CD4-positive, alpha-beta T cell treated with Interferon alpha-2 for 1 hour (primary cell): ENCODE measurements at places on chromosomes 6 and 20.

DNA sequence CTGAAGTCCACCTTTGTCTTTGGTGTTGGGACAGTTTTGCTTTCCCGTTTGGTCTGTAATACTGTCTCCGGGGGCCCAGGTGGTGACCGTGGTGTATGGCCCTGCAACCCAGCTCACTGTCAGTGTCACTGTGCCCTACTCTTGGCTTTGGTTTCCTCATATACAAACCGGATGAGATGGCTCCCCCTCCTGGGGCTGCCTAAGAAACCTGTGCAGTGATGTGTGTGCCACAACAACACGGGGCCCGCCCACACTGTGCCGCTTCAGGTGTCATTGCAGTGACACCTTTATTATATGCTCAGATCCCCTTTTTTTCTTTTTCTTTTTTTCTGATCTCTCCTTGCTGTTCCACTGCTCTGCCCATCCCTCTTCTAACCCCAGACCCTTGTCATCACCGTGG, 73.9 kb downstream of the RAMACL start:
- DNase-seq, result peak; percentile 47

DNA sequence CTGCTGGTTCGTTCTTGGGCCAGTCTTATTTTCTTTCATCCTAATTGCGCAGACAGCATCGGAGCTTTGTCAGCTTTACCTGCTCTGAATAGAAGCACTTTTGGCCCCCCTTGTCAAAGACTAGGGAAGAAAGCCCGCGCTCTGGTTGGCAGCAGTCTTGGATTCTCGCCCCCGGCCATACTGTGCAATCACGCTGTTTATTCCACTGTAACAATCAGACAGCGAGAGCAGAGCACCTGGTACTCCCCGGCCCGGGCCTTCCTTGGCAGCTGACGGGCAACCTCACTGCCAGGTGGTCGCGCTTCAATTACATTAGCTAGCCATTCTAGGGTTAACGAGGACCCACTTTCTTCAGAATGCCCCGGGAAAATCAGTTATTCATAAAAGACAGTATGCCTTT, 72.6 kb downstream of the INSM1 start:
- no peak for DNase-seq

- no peak for DNase-seq
These were observed 730.4 kb downstream of the KIF16B start for GRCh38 chr20:15842872-15843271.

- no peak for DNase-seq
These were observed 388.0 kb downstream of the GJA1 start for GRCh38 chr6:121823437-121823851.

DNA sequence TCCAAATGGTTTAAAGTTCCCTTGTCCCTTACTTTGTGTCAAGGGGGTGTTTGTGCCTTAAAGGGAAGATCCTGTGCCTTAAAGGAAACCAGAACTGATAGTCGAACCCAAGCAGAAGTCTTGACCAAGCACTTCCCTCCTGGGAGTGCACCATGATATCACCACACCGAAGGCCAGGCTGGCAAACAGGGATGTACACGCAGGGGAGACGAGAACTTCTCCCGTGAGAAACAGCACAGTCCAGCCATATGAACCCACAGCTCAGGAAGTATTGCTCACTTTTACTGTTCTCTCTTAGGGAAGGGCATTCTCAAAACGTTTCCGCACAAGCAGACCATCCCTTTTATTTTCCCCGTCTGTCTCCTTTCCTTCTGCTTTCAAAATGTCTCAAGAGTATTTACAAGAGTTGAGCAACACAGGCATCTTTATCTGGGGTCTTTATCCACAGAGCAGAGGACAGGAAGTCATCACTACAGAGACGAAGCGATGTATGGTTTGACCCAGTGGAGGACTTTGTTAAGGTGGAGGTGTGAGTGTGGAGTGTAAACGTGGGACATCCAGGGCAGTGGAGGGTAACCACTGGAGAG, 12.8 kb upstream of the SERPINB1 start:
- DNase-seq, result no peak

- no peak for DNase-seq
These were observed 117.2 kb downstream of the FOXO3 start for GRCh38 chr6:108677894-108678293.

DNA sequence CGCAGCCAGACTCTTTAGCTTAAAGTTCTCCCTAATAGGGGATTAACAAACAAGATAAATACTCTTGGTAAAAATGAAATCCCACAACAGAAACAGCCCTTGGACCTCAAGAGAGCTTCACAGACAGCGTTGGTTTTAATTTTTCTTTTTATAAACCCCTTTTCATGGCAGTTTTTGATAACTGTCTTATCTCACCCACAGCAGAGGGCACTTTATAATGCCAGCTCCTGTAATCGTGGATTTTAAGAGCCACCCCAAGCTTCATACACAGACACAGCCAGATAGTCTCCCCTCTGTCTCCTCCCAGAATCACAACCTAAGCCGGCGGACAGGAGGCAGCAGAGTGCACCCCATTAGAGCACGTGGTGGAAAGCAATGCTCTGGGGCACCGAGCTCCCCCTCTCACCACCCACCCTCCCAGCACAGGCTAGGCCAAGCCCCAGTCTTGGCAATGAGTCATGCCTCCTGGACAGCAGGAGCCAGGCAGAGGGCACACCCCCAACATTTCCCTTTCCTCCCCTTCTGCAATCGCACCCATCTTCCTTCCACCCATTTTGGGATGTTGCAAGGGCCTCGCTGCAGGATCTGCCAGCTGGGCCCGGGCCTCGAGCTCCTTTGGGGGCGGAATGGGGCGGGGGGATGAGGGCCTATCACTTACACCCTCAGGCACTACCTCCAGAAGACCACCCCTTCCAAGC, 2.4 kb downstream of the JAG1 start:
- peak; percentile 22 for DNase-seq

GRCh38 chr6:72248621-72249020, 362.3 kb downstream of the RIMS1 start:
- no peak for DNase-seq

DNA sequence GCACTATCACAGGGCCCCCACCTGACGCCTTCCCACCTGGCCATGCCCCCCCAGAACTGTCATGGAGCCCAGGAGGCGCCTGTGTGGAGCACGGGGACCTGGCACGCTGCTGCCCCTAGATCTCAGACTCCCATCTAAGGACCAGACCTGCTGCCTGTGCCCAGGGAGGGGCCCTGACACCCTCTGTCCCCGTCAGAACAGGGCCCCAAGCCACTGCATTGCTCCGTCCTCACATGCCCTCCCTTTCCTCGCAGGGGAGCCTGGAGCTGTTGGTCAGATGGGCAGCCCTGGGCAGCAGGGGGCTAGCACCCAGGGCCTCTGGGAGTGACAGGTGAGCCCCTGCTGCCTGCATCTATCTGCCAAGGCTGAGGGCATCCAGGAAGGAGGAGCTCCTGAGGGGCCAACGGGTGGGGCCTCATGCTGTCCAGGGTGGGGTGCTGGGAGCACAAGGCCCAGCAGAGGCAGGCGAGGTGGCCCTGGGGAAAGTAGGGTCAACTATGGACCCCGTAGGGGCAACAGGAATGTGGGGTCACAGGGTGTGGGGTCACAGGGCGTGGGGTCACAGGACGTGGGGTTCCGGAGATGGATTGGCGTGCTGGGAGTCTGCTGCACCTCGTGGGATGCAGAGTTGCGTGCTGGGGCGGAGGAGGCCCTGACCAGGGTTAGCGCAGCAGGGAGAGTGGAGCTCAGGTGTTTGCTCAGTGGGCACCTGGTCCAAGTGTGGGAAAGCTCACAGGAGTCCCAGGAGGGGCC, 31.6 kb downstream of the CHRNA4 start:
- DNase-seq, result no peak

DNA sequence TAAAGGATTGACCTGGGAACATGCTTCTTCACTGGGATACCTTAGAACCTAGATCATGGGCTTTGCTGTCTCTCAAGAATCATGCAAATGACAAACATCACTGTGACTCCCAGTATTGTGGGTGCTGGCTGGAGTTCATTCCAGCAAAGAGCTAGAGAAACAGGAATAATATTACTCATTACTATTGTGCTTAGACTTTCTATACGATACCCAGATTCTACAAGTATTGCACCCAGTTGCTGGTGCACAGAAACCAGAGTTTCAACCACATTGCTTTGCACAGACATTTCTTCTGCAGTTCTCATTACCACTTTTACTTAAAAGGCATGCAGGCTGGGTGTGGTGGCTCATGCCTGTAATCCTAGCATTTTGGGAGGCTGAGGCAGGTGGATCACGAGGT, 220.4 kb upstream of the ZNF217 start:
- DNase-seq, result no peak

- DNase-seq, result no peak
These were observed 15.8 kb upstream of the HCK start for GRCh38 chr20:32036252-32036651.

GRCh38 chr6:4091941-4092340, 13.0 kb upstream of the FAM217A start:
- DNase-seq, result no peak

- DNase-seq, result no peak
These were observed 182.5 kb upstream of the TENT5A start for GRCh38 chr6:81934936-81935335.

DNA sequence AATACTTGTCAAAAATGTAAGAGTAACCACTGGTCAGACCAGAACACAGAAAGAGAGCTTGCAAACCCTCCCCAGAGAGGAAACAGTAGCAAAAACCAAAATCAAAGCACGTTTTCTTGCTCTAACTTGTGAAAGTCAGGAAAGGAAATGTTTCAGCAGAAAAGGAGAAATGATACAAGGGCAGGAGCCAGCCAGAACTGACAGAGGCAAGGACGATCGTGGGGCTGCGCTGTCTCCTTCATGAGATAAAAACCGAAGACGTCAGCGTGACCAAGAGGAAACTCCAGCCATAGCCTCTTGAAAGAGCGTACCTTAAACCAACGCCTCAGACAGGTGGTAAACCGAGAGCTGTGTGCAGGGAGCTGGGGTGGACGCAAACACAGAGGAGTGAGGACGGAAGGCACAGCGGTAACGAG, 27.5 kb downstream of the LAMA5 start:
- peak; percentile 33 for DNase-seq

DNA sequence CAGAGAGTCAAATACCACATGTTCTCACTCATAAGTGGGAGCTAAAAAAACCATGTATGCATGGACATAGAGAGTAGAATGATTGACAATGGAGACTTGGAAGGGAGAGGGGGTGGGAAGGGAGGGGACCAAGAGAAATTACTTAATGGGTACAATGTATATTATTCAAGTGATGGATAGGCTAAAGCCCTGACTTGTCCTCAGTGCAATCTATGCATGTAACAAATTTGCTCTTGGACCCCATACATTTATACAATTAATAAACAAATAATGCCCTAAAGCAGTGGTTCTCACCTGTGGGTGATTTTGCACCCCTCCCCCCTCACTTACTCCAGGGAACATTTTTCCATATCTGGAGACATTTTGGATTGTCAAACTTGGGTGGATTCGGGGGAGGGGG, 33.5 kb upstream of the NEDD9 start:
- no peak for DNase-seq

- no peak for DNase-seq
These were observed 30.6 kb downstream of the TMEM74B start for GRCh38 chr20:1154226-1154625.

DNA sequence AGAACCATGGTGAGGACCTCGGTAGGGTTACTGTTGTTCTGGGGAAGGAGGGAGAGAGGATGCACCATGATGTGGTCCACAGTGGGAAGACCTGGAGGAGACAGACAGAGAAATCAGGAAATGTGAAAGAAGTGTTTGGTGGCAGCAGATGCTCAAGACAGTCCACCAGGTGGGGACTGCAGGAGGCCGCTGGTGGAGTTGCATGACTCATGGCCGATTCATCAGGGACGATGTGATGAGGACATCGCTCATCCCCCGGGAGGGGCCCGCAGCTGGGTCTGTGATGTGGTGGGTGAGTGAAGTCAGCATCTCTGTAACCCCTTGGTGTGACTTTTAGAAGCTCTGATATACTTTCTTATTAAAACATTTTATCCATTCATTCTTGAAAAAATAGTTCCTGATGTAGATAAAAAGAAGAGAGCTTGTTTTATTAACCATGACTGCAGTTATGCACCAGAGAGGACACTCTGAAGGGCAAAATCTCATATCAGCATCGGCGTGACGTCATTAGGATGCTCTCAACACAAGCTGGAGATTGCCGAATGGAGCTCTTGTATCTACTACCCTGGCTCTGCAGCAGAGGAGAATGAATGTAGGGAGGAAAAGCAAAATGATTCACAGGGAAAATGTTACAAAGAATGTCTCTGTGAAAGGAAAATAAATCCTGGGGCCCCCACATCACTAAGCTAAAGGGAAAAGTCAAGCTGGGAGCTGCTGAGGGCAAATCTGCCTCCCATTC, 71.2 kb downstream of the RAMACL start:
- no peak for DNase-seq

DNA sequence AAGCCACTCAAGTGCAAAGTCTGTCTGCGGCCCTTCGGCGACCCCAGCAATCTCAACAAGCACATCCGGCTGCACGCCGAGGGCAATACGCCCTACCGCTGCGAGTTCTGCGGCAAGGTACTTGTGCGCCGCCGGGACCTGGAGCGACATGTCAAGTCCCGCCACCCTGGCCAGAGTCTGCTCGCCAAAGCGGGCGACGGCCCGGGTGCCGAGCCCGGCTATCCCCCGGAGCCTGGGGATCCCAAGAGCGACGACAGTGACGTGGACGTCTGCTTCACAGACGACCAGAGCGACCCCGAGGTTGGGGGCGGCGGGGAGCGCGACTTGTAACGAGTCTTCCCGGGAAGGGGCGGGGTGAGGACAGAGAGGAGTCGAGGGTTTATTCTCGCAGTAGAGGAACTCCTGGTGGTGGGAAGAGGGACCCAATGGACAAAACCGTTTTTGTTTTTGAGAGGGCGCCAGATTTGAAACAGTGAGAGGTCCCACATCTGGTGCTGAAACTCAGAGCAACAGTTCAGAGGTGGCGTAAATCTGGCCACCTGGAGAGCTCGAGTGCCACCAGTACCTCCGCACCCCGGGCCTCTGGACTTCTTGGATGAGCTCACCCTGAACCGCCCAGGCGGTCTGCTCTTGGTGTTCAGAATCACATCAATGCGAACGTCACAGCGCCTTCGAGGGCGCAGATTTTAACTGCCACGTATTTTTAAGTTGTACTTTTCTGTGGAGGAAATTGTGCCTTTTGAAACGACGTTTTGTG, 8.0 kb downstream of the PRDM13 start:
- no peak for DNase-seq

- DNase-seq, result no peak
These were observed 15.6 kb upstream of the CBFA2T2 start for GRCh38 chr20:33474097-33474873.

DNA sequence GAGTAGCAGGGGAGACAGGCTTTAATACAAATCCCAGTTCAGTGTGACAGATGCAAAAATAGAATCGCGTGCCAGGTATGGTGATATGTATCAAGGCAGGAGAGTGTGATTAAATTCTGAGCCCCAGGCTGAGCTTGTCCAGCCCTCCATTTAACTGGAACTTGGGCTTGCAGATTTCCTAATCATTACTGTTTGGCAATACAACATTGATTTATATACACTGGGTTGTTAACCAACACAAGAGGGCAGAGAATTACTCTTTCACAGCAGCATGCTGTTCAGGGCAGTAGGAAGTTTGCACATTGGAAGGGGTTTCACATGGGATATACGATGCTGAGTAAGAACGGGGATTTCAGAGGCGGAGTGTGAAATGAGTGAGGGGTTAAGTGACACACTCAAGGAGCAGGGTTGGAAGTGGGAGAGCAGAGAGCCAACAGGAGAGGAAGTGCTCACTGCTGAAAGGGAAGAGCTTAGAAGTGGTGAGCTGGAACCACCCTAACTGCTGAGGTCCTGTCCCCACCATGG, 70.8 kb upstream of the ATXN1 start:
- no peak for DNase-seq
